Spinal cord (tissue), 10 donors: ENCODE measurements at places on chromosomes 4 and X. TPM values are rescaled to one million over a fixed set of nuclear protein-coding genes. Genes with fewer than 3 reads are reported as not detected.

DNA sequence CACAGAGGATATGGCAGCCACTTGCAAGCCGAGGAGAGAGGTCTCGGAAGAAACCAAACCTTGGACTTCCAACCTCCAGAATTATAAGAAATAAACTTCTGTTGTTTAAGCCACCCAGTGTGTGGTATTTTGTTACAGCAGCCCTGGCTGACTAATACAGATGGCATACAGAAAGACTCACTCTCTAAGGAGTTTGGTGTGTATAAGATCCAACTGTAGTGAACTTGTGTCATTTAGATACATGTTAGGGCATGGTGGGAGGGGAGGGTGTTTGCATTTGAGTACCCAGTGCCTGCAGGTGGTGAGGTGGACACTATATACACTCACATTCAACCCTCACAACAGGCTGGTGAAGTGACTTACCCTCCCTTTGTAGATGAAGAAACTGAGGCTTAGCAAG, 233.2 kb upstream of the KLF3 start:
- no peaks in the 10 kb centered on the region for H3K27me3 ChIP-seq
- no peak overlapping the region for H3K27ac ChIP-seq
- no peaks in the 10 kb centered on the region for H3K36me3 ChIP-seq
- no peaks in the 10 kb centered on the region for H3K4me1 ChIP-seq
- no peak overlapping the region for H3K4me3 ChIP-seq

DNA sequence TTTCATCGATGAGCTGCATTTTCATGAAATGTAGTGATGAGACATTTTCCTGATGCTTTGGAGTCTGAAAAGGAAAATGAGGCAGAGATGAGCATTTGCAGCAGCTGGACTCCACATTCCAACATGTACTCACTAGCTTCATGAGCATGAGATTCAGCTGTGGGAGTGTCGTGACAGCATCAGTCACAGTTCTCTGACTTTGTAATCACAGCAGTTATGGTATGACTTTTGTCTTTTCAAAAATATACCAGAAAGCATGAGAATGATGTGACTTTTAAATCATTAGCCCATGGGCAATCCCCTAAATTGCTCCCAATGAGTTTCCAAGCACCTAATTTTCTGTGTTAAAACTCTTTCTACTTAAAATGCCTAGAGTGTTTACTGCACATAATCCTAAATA, 18.3 kb upstream of the MSL3 start:
- no peak for DNase-seq
- H3K27me3 ChIP-seq, result no peaks in the 10 kb centered on the region
- no peaks in the 10 kb centered on the region for H3K36me3 ChIP-seq

GRCh38 chr4:143455211-143455610, 58.3 kb upstream of the SMARCA5 start:
- no peaks in the 10 kb centered on the region for H3K27me3 ChIP-seq
- H3K27ac ChIP-seq, result no peak overlapping the region
- no peaks in the 10 kb centered on the region for H3K36me3 ChIP-seq
- no peak overlapping the region for H3K4me3 ChIP-seq

- H3K27ac ChIP-seq, result no peak overlapping the region
- no peak for DNase-seq
- no peaks in the 10 kb centered on the region for H3K4me1 ChIP-seq
- H3K27me3 ChIP-seq, result no peaks in the 10 kb centered on the region
- no peaks in the 10 kb centered on the region for H3K36me3 ChIP-seq
- H3K4me3 ChIP-seq, result no peak overlapping the region
These were observed 159.2 kb upstream of the NDST4 start for GRCh38 chr4:115272594-115272993.

GRCh38 chrX:32798990-32799389, 412.4 kb downstream of the DMD start:
- no peak overlapping the region for H3K4me3 ChIP-seq
- no peaks in the 10 kb centered on the region for H3K27me3 ChIP-seq
- no peaks in the 10 kb centered on the region for H3K36me3 ChIP-seq

DNA sequence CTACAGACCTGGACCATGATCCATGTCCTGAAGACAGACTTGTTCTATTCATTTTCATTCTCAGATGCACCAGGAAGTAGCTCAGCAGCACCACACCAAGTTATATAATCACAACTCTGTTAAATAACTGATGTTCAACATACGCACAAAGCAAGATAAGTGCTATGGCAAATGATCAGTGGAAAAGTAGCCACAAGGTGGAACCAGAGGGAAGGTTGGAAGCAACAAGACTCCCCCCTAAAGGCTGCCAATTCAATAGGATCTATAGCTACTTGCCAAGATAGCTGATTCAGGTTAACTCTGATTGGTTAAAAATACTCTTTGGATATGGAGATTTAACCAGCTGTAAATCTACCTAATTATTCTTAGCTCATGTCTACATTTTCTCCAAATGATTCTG, 23.7 kb upstream of the FAM47B start:
- H3K4me3 ChIP-seq, result no peak overlapping the region
- H3K4me1 ChIP-seq, result no peaks in the 10 kb centered on the region
- H3K36me3 ChIP-seq, result no peaks in the 10 kb centered on the region

- H3K36me3 ChIP-seq, result no peaks in the 10 kb centered on the region
- H3K27me3 ChIP-seq, result peaks cover 2% of the 10 kb centered on the region
- DNase-seq, result no peak
- no peak overlapping the region for H3K4me3 ChIP-seq
- no peak overlapping the region for H3K27ac ChIP-seq
- H3K4me1 ChIP-seq, result no peaks in the 10 kb centered on the region
These were observed 34.7 kb downstream of the IRS4 start for GRCh38 chrX:108701633-108702032.

DNA sequence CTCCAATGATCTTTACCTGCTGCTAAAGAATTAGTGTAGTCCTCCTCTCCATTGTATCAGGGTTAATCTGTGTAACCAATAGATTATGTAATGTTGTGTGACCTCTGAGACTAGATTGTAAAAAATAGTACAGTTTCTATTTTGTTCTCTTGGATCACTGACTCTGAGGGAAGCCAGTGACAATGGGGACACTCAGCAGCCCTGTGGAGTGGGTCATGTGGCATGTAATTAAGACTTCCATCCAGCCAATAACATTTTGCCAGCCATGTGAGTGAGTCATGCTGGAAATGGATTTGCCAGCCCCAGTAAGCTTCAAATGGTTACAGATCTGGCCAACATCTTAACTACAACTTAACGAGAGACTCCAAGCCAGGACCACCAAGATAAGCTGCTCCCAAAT, 332.3 kb downstream of the PTTG2 start:
- no peaks in the 10 kb centered on the region for H3K4me1 ChIP-seq
- DNase-seq, result no peak
- H3K4me3 ChIP-seq, result no peak overlapping the region
- H3K27ac ChIP-seq, result no peak overlapping the region

GRCh38 chr4:128155874-128156456, 94.9 kb downstream of the LARP1B start:
- H3K4me3 ChIP-seq, result no peak overlapping the region
- DNase-seq, result no peak
- peaks cover 11% of the 10 kb centered on the region for H3K36me3 ChIP-seq

MAGEB1 gene
- total RNA-seq, result not detected

XAGE2 gene
- 0.50 TPM for total RNA-seq

MRFAP1 gene
- 103 TPM for total RNA-seq

TLR3 gene
- 8.4 TPM for total RNA-seq

TDO2 gene
- total RNA-seq, result 0.50 TPM

SLIT2 gene
- total RNA-seq, result 84.7 TPM

SRPX2 gene
- total RNA-seq, result 10.4 TPM
